ENCODE measurements at places on chromosomes 3 and 15. TPM values are rescaled to one million over a fixed set of nuclear protein-coding genes. Genes with fewer than 3 reads are reported as not detected.

The CHRNA7 gene
- not detected for total RNA-seq

The ATP10A gene
- 3.2 TPM for total RNA-seq

The FGF12 gene
- total RNA-seq = 218 TPM

The FAM43A gene
- total RNA-seq = 12.5 TPM

The ZPLD1 gene
- not detected for total RNA-seq
